A172 (cell line): ENCODE measurements at places on chromosomes 12 and 14.

DNA sequence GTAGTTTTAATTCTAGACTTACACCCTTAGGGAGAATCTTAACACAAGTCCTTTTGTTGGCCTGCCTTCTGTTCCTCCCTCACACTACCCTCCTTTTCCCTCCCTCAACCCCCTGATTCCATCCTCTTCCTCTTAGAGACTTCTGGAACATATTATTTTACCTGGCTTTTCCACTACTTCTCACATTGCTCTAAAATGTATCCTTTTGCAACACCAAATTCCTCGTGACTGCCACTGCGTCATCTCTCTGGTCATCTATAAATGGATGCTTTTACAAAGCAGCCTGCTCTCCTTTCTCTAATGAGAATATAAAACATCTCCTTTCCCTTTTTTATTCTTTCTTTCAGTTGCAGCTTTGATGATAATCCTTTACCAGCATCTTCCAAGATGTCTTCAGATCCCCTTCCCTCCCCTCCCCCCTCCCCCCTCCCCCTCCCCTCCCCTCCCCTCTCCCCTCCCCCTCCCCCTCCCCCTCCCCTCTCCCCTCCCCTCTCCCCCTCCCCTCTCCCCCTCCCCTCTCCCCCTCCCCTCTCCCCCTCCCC, 93.6 kb downstream of the DIP2B start:
- DNase-seq: no peak

- DNase-seq: no peak
Measured at GRCh38 chr14:21162081-21162480, 6.2 kb upstream of the OR5AU1 start.

GRCh38 chr12:26851031-26851809, 18.2 kb upstream of the ITPR2 start:
- DNase-seq: no peak

- DNase-seq: no peak
Measured at GRCh38 chr12:102954134-102954533, 3.3 kb upstream of the ASCL1 start.

DNA sequence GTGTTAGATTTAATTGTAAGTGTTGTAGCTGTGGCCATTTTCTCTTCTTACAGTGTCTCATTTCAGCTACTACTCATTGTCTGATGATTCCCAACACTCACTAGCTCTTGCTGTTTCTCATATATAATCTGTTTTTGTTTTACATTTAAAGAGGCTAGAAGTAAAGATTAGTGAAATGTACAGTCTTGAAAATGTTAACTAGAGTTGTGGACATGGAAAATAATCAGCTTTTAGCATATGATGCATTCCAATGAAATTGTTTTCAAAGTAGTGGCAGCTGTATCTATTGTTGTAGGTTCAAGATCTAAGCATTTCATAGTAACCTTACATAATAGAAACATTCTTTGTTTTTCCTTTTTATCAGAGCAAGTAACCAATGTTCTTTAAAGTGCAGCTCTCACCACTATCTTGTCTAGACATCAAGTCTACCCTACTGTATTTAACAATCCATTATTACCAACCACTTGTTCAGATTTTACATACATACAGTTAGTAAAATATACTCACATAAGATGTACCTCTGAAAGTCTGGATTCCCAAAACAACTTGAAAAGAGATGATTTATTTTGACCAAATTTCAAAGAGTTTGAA, 76.9 kb downstream of the PPHLN1 start:
- DNase-seq: no peak

- no peak for DNase-seq
Measured at GRCh38 chr12:34021071-34021470, 1.2 kb upstream of the ALG10 start.

GRCh38 chr14:105267820-105268548, 19.7 kb downstream of the BTBD6 start:
- DNase-seq: no peak

DNA sequence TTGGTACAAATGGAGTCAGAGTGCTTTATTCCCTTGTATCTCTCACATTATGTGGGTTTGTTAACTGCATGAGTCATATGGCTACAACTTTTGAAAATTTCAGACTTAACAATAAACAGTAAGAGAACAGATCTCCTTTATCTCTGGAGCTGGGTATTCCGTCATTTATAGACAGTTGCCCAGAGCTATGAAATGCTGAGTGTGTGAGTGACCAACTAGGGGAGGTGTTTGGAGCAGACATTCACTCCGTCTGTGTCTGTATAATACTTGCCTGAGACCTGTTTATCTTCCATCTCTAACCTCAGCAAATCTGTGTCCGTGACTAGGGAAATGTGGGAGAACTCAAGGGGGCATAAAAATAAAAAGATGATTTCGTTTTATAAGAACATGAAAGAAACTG, 279.9 kb upstream of the FAR2 start:
- DNase-seq: peak; percentile 69

GRCh38 chr14:48943913-48944312, 642.3 kb downstream of the RPS29 start:
- DNase-seq: no peak

DNA sequence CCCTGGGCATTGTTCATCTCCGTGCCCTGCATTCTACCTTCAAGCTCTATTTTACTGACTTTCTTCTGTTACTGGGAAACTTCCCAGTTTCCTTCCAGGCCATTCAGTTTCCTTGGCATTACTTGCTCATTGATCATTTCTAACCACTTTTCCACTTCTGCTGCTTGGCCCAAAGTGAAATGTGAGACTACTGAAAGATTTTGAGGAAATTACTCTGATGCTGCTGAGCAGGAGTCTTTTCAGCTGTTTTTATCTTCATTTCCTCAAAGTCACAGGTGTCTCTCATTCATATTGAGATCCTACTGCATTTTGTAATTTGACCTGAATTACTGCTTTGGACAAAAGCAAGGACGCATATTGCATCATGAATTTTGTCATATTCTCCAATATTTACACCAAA, 26.4 kb upstream of the DBX2 start:
- DNase-seq: no peak

GRCh38 chr14:53744857-53745256, 211.8 kb downstream of the BMP4 start:
- no peak for DNase-seq

DNA sequence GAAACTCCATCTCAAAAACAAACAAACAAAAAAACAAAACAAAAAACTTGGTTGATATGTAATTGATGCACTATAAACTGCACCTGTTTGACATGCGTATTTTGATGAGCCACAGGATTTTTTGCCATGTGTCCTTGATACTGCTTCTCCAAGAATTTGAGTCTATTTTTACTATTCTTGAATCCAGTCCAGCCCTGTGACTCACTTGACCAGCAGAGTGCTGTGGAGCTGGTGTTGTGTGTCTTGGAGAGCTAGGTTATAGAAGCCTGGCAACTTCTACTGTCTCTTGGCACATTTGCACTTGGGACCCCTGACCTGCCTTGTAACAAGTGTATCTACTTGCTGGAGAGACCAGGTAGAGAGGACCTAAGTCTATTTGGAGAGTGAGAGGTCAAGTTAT, 52.0 kb downstream of the KLRG1 start:
- peak; percentile 9 for DNase-seq

- DNase-seq: no peak
Measured at GRCh38 chr12:24268663-24269186, 319.3 kb upstream of the SOX5 start.

DNA sequence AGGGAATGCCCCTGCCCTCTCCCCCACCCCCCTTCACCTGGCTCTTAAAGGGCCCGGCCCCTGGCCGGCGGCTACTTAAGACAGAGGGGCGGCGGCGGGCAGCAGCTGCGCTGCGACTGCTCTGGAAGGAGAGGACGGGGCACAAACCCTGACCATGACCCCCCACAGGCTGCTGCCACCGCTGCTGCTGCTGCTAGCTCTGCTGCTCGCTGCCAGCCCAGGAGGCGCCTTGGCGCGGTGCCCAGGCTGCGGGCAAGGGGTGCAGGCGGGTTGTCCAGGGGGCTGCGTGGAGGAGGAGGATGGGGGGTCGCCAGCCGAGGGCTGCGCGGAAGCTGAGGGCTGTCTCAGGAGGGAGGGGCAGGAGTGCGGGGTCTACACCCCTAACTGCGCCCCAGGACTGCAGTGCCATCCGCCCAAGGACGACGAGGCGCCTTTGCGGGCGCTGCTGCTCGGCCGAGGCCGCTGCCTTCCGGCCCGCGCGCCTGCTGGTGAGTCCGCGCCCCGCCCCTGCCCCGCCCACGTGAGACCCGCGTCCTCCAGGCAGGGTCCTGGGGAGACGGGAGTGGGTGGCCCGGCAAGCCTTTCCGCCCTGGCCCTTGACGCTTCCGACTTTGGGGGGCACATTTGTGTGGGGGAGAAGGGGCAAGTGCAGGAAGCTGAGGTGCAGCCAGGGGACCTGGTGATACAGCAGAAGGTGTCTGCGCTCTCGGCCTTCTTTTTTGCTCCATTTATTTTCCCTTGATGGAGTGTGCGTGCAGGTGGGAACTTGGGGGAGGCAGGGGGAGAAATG, at the start of gene IGFBP6:
Gene IGFBP6 (plus strand): TSS at position 104 of the 790 bp plus-strand sequence. CDS start 51 bp downstream, at position 155.
- peak; percentile 34 for DNase-seq

GRCh38 chr14:54188064-54188666, 208.6 kb upstream of the CDKN3 start:
- no peak for DNase-seq

DNA sequence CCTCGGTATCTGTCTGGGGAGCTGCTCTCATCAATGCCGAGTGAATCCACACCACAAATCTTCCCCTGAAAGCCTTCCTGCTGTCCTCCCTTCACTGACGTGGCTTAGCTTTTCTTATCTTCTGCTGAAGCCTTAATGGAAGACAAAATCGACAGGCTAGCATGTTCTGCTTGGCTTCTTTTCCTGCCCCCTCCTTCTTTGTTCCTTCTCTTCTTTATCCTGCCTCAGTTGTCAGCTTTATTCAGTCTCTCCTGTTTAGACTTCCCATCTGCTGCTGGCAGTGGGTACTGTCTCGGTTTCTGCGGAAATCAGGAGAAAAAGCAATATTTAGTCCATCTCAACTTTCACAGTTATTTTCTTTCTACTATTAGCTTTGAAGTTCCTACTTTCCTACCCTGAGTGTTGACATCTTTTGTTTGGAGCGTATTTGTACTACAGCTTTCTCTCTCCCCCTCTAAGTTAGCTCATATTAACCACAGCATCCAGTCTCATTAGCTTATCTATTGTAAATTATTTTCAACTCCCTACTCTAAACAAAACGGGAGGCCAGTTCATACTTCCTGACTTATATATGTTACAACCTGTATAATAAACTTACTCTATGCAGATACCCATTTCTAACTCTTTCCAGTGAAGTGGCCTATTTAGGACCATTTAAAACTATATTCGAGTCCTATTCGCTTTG, 226.0 kb downstream of the DACT1 start:
- DNase-seq: no peak

GRCh38 chr14:66038618-66039017, 447.6 kb upstream of the CCDC196 start:
- peak; percentile 8 for DNase-seq

GRCh38 chr12:105221583-105222283, 14.2 kb downstream of the APPL2 start:
- DNase-seq: no peak

GRCh38 chr12:69002969-69003368, 70.0 kb upstream of the CPM start:
- DNase-seq: no peak

GRCh38 chr12:124786061-124786964, 77.4 kb downstream of the SCARB1 start:
- DNase-seq: peak; percentile 83

GRCh38 chr14:105135700-105136395, 32.7 kb downstream of the JAG2 start:
- DNase-seq: no peak

DNA sequence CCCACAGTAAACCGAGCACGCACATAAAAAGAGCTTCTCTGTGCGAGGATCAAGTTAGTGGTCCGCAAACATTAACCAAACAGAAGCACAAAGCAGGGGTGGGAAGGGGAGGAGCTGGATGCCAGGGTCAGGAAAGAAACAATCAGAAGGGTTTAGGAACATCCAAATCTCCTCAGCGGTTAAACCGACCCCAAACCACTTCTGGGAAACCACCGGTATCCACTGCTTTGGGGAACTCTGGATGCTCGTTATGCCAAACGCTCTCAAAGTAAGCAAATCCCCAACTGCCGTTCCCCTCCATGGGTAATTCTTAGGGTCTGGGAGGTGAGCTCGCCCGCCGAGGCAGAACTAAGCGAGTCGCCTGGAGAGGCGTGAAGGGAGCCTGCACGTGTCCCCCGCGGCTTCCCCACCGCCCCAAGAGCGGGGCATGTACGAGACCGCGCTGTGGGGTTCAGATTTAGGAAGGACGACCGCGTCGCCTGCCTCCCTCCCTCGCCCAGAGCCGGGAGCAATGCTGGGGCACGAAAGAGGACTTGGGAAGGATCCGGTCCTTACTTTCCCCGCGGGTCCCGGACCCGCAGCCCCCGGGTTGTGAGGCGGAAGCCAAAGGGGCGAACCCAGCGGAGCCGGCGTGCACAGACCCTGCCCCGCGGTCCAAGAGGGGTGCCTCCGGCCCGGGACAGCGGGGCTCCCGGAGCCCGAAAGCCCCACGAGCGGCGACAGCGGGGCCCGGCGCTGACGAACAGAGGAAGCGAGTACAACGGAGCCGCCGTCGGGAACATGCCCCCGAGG, 711 bp downstream of the SBNO1 start:
- no peak for DNase-seq

- no peak for DNase-seq
Measured at GRCh38 chr12:1094714-1095113, 103.7 kb downstream of the ERC1 start.

DNA sequence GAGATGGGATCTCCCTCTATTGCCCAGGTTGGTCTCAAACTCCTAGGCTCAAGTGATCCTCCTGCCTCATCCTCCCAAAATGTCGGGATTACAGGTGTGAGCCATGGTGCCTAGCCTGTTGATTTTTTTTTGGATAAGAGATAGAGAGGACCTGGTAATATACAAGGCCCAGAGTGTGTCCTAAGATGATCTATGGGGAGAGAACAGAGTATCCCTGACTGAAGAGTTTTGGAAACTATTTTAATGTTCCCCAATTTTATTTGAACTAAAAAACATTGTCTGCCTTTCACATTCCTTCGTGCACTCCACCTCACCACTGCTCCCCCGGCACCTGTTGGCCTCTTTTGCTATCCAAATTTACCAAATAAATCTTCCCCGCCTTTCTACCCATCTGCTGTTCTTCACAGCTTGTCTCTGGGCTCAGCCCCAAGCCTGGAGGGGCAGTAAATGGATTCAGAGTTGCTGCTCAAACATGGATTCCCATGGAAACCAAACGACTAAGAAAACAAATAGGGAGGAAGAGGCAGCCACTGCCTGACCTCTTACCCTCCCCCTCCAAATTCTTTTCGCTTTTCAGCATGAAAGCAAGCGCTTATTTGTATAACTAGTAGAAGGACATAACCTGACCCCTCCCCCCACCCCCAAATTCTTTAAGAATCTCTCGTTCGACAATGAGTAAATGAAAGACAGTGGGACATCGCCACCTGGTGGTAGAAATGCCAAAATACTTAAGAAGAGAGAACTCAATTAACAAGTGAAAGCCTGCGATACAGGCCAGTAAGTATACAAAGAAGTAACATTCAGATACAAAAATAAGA, 22.6 kb downstream of the OR10G3 start:
- peak; percentile 71 for DNase-seq

- no peak for DNase-seq
Measured at GRCh38 chr14:94081386-94081820, 293 bp downstream of the IFI27L1 start.

GRCh38 chr12:115030017-115030416, 346.0 kb upstream of the TBX3 start:
- DNase-seq: no peak
